GM04503 (cell line): ENCODE measurements at places on chromosomes 1 and 21.

- no peak for DNase-seq
Observed at GRCh38 chr1:42179900-42180329, 15.4 kb upstream of the GUCA2A start.

- no peak for DNase-seq
Observed at GRCh38 chr1:19062258-19063029, 106.0 kb upstream of the IFFO2 start.

DNA sequence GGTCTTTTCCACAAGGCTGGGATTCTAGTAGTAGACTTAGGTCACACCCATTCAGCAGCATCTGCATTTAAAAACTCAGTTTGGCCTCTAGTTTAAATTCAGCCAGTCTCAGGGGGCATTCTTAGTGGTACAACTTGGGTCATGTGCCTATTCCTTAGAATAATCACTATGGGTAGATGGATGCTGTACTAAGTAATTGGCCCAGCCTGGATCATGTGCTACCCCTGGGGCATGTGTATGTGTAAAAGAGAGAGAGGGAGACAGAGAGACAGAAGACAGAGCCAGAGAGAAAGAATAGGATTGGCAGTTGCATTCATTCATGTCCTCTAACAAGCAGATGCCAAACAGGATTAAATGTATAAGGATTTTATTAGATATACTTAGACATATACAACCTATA is 13.6 kb upstream of the SYT14 start:
- DNase-seq: no peak

DNA sequence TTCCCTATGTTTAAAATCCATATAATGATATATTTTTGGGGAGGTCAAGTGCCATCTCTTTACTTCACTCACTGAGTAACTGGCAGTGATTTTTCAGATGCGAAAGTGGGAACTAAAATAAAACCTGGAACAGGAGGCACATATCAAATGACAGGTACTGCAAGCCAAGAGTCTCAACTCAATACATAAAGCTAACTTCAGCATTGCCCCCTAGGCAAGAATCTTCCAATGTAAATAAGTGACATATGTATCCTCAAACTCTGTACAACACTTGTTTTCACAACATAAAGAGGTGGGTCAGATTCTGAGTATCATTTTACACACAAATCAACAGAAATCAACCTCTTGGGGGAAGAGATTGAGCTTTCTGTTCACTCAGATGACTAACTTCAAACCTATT is 18.1 kb downstream of the DCAF8 start:
- DNase-seq: no peak

DNA sequence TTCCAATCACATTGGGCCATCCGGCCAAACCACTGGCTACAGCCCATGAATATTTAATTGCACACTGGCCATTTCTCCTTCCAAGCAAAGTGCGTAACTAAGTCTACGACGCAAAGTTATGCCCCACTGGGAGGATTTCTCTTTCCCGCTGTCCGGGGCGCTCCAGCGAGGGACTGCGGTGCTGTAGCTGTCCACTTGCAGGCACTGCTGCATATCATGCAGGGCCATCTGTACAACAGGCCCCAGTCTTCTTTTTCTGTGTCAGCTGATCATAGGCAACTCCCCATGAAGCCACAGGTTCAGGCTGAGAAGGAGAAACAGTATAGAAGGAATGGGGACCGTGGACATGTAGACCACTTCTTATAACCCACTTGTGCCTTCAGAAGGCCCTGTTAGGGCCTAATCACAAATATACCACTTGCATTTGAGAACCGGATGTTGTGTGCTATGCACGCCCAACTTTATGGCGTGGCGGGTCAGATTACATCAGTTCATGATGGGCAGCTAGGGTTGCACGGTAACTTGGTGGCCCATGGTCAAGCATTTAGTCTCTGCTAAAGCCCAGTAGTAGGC is 58.0 kb downstream of the ADSS2 start:
- DNase-seq: no peak

DNA sequence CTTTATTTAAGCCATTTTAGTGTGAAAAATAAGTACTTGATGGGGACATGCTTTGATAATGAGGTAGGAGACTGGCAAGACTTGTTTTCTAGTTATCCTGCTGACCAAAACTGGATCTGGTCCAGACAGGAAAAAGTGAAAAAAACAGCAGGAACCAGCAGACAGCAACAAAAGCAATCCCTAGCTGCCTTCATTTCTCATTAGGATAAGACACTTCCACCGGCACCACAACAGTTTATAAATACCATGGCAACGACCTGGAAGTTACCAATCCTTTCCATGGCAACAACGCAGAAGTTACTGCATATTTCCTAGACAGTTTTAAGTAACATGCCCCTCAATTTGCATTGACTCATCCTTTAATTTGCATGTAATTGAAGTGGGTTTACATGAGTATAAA is 993.8 kb upstream of the NCAM2 start:
- no peak for DNase-seq

DNA sequence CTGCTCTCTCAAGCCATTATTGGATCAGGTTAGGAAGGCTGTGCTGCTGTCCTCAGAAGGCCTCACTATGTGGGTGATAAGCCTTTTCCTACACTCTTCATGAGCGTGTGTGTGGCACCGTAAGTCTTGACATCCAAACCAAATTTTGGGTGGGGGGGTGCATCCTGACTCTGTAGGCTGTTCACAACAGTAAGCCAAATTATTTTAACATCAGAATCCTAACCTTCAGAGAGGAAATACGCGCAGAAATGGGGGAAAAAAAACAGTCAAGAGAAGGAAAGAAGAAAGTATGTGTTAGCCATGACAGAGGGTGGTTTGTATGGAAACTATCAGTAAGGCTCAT is 21.0 kb downstream of the STPG1 start:
- no peak for DNase-seq

DNA sequence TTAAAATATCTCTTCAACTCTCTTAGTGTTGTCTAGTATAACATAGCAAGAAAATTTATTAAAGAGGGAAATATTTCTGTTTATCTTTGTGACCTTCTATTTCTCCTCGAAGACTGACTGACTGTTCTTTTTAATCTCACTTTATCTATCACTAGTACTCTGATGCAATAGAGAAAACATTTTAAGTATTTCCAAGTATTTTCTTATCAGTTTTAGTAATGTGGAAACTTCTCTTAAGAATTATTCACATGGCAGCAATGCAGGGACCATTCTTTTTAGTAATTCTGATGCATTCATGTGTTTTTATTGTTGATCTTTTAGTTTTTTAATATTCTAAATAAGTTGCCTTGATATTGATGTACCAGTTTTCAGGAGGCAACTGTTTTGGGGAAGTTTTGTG is 115.7 kb downstream of the NEK7 start:
- no peak for DNase-seq

DNA sequence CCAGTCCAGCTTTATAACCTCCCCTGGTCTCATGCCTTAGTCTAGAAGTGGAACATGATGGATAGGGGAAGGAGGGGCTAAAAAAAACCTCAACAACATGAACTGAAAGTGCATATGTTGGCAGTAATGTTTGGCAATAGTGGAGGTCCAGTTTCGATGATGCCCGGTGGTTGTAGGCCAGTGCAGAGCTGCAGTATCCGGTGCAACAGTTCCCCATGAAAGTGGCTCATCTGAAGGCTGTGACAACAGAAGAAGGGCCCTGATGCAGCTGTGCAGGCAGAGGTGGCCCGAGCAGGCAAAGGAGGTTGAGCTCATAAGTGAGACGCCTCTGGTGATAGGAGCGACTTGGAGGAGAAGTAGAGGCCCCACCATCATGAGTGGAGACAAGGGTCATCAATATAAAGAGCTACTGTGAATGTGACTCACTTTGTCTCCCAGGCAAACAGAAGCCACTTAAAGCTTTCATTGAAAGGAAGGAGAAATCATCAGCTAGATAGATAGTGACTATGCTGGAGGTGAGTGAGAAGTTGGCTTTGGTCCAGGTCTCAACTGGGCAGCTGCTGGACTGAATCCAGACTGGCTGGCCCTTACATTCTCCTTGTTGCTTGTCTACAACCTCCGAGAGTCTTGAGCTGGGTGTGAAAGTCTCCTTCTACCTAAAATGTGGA is 10.2 kb upstream of the CREG1 start:
- DNase-seq: no peak

GRCh38 chr1:67789551-67789950 is 43.7 kb downstream of the GNG12 start:
- no peak for DNase-seq

- DNase-seq: no peak
Observed at GRCh38 chr1:205988585-205988995, 14.6 kb downstream of the RAB7B start.

DNA sequence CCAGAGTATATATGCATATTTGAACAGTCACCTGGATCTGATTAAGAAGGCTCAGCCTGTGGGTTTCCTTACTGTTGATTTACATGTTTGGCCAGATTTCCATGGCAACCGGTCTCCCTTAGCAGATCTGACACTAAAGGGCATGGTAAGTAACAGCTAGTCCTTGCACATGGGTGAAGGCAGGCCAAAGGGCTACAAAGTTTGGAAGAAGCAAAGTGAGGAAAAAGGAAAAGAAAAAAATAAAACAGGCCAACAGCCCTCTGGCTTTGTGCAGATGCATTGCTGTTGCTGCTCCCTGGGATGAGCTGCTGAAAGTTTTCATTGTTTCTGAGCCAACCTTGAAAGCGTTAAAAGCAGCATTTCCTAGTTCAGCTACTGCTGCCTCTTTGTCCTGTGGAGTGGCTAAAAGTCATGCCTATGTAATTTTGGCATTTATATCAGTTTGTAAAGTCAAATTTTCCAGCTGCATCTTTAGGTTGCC is 176.5 kb upstream of the HOOK1 start:
- DNase-seq: peak; percentile 78

DNA sequence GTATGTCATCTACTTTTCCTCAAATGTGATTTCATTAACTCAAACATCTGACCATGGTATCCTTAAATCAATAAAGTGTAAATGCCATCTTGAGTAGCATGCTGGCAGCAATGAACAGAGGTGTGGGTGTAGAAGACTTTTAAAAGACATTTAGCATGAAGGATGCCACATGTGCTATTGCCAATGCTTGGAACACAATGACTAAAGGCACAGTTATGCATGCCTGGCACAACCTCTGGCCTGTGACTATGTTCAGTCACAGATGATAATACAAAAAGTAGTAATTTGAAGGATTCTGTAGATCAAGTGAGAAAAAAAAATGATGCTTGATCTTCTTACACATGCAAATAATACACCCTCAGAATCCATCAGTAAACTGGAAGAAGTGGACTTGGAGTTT is 938.9 kb upstream of the ADGRL4 start:
- no peak for DNase-seq

DNA sequence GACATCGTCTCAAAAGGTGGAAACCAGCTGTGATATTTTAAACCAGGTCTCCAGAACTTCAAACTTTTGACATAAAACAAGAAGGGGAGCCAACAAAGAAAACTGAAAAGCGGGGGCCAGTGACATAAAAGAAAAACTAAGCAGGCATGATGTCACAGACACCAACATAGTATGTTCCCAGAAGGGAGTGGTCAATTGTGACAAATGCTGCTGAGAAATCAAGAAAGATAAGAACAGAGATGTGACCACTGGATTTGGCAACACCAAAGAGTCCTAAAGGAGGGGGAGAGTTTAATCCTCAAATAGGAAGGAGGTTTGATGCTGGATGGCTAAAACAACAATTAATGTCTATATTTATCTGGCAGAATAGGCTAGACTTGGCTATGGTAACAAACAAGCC is 2.3 kb upstream of the RNF19B start:
- DNase-seq: no peak

GRCh38 chr1:94836891-94837290 is 16.7 kb downstream of the SLC44A3 start:
- no peak for DNase-seq

- DNase-seq: no peak
Observed at GRCh38 chr1:245241526-245242130, 86.8 kb downstream of the KIF26B start.

DNA sequence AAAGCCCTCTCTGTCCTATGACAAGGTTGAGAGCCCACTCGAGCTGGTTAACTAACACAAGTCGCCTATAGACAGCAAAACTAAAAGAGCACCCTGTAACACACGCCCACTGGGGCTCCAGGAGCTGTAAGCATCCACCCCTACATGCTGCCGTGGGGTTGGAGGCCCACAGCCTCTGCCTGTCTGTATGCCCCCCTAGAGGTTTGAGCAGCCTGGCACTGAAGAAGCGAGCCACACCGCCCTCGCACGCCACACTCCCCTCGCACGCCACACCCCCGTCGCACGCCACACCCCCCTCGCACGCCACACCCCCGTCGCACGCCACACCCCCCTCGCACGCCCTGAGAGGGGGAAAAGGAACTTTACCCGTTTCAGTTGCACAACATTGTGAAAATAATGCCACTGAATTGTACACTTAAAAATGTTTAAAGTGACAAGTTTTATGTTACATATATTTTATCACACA is 13.2 kb upstream of the HMGCL start:
- no peak for DNase-seq

GRCh38 chr21:14879458-14879857 is 185.3 kb downstream of the NRIP1 start:
- DNase-seq: no peak
